ENCODE measurements at places on chromosomes 1 and 21.

DNA sequence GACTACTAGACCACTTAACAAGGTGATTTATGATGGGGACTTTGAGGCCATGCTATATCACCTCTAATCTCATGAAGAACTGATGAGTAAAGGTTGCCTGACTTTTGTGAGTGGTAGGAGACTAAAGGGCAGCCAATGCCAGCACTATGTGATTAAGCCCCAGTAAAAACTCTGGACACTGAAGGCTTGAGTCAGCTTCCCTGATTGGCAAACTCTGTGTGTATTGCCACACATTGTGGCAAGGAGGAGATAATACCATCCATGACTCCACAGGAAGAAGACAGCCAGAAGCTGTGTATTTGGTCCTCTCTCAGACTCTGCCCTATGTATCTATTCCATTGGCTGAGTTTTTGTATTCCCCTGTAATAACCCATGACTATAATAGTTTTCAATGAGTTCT is 413.3 kb upstream of the ZRANB2 start:
- DNase-seq: no peak

- DNase-seq: no peak
Measured at GRCh38 chr1:181386951-181387350, 96.4 kb upstream of the CACNA1E start.

DNA sequence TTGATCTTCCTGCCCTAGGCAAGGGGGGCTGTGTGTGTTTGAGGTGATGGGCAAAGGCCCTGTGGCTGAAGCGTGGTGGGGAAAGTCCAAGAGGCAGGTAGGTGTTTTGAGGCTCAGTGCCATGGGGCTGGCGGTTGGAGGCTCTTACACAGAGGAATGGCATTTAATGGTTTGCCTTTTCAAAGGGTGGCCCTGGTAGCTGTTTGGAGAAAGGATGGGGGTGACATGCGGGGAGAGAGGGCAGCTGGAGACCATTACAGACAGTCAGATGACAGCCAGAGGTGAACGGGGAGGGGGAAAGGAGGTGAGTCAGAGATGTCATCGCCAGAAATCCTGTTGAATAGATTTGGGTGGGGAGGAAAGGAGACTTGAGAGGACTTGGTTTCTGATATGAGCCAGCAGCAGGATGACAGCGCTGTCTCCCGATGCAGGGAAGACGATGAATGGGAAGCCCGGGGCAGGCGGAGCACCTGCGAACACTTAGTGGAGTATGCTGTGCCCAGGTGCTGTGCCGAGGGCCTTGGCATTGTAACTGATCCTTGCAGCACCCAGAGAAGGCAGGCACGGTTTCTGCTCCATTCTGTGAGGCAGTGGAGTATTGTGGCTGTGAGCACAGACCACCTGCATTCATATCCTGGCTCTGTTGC is 56.3 kb downstream of the MAN1C1 start:
- no peak for DNase-seq

DNA sequence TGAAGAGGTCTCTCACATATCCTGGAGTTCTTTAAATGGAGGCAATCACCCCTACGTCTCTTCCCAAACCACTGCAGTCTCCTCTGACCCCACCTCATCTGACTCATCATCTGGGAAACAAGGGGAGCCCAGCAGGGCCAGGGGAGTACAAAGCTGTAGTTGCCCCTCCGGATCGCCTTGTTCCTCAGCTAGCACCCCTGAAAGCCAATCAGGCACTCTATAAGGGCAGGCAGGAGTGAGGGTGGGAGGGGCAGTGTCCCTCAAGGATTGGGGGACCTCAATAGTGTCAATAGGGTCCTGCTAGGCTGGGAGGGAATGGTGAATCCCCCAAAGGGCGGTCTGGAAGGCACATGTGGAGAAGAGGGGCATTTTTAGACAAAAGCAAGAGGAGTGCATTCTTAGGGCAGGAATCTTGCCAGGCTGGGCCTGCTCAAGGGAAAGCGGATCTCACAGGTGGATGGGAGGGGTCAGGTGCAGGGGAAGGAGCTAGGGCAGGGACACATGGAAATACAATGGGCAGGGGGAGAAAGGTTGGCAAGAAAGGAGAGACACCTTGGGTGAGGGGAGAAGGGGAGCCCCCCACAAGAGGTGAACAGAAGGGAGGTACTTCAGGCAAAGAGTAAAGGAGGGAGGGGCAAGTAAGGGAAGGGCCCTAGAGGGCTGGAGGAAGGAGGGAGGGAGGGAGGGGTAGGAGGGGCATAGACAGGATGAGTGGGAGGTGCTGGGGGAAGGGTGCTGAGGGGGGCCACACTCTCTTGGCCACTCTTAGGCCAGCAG is 5.8 kb downstream of the SHISA4 start:
- no peak for DNase-seq

GRCh38 chr1:156080241-156080862 is 1.9 kb downstream of the MEX3A start:
- no peak for DNase-seq

- DNase-seq: no peak
Measured at GRCh38 chr1:7954683-7955082, 6.8 kb upstream of the PARK7 start.

DNA sequence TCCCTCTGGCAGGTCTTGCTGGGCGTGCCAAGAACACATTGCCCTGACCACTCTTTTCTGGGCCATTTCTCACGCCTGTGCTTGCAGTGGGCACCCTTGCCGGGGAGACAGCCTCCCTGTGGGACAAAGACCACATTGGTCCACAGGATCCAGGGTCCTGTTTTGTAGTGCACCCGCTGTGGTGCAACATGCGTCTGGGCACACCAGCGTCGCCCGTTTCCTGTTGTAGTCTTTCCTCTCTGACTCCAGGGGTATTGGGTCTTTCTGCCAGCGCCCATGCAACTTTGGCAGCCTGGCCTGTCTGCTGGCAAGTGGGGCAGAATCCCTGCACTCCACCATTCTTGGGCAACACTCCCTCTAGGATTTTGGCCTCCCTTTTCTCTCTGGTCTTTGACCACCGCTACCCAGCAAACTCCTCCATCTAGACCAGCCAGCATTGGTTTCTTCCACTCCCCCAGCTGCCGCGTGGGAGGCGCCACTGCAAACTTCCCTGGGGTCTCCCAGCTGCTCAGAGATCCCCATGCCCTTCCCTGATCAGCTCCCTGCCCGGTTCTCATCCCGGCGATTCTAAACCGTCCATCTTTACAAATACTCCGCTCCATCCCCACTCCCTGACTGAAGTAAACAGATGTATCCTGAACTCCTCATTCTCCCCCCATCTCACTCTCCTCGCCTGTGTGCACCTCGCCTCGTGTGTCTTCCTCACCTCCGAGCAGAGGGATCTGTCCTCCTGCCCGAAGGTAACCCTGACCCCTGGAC is 1.2 kb upstream of the TPRG1L start:
- DNase-seq: no peak

DNA sequence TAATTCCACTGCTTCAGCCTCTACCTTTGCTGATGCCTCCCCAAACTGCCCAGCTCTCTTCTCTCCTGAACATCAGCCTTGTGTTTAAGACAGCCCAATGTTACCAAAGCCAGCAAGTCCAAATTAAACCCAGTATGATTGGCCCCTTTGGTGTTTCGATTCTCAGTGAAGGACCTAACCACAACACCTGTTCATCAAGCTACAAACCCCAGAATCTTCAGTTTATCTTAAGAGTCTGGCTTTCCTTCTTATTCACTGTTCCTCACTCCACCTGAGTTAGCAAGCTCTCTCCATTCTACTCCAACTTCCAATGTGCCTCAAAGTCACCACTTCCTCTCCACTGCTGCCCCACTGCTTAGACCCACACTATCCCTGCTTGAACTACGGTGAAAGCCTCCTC is 25.5 kb upstream of the ITPKB start:
- no peak for DNase-seq

GRCh38 chr1:198333744-198334143 is 176.9 kb downstream of the NEK7 start:
- no peak for DNase-seq

DNA sequence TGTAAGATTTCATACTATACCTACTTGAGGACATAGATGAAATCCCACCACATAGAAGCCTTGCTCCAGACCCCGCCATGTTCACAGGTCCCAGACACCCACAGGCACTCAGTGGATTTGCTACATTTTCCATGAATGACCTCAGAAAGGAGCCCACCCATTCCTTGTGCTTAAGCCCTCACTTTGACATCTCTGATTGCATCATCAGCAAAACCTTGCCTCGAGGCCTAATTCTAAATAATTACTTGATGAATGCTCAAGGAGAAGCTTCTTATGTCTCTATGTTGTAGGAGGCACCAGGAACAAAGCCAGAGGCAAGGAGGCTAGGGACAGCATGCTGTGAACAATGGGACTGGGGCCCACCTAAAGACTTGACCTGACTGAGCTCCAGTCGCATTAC is 12.1 kb downstream of the OVGP1 start:
- DNase-seq: no peak

DNA sequence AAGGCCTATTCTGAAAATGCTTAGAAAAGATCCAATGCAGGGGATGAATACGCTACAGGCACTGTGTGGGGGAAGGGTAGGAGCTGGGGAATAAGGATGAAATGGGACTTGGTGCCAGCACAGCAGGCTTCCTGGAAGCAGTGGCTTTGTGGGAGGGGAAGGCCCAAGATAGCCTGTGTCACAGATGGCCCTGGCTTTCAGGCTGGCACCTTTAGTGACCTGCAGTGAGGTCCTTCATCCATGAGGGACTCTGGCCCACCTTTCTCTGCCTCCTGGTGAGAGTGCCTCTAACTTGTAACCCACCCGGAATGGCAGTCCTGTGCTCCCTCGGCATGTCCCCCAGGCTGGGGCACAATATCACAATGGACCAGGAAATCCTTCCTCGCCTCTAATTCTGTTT is 919 bp downstream of the CHI3L1 start:
- DNase-seq: no peak

DNA sequence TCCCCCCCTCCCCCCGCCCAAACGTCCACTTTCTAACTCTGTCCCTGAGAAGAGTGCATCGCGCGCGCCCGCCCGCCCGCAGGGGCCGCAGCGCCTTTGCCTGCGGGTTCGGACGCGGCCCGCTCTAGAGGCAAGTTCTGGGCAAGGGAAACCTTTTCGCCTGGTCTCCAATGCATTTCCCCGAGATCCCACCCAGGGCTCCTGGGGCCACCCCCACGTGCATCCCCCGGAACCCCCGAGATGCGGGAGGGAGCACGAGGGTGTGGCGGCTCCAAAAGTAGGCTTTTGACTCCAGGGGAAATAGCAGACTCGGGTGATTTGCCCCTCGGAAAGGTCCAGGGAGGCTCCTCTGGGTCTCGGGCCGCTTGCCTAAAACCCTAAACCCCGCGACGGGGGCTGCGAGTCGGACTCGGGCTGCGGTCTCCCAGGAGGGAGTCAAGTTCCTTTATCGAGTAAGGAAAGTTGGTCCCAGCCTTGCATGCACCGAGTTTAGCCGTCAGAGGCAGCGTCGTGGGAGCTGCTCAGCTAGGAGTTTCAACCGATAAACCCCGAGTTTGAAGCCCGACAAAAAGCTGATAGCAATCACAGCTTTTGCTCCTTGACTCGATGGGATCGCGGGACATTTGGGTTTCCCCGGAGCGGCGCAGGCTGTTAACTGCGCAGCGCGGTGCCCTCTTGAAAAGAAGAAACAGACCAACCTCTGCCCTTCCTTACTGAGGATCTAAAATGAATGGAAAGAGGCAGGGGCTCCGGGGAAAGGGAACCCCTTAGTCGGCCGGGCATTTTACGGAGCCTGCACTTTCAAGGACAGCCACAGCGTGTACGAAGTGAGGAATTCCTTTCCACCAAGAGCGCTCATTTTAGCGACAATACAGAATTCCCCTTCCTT is 158.1 kb downstream of the RUNX1 start:
- no peak for DNase-seq

DNA sequence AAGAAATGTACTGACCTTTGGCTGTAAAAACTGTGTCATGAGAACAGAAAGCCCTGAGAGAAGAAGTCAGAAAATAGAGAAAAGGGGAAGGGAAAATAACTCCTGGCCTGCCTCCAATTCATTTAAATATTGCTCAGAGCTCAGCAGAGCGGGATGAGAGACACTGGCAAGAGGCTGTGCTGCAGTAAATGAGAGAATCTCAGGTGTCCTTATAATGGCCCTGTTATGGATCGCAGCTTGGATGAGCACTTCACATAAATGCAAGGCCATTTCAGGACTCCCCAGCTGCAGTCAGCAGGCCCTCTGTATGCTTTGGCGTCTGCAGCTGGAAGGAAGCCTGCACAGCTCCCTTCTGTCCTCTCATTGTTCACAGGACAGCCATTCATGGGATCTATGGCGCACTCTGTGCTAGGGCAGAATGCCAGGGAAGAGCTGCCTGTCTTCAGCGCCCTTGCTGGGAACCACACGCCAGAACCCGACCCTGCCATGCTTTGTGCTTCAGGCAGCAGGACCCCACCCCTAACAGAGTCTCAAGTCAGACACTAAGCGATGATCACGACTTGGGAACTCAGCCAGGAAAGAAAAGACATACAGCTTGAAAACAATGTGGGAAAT is 20.7 kb upstream of the ABCB10 start:
- no peak for DNase-seq

DNA sequence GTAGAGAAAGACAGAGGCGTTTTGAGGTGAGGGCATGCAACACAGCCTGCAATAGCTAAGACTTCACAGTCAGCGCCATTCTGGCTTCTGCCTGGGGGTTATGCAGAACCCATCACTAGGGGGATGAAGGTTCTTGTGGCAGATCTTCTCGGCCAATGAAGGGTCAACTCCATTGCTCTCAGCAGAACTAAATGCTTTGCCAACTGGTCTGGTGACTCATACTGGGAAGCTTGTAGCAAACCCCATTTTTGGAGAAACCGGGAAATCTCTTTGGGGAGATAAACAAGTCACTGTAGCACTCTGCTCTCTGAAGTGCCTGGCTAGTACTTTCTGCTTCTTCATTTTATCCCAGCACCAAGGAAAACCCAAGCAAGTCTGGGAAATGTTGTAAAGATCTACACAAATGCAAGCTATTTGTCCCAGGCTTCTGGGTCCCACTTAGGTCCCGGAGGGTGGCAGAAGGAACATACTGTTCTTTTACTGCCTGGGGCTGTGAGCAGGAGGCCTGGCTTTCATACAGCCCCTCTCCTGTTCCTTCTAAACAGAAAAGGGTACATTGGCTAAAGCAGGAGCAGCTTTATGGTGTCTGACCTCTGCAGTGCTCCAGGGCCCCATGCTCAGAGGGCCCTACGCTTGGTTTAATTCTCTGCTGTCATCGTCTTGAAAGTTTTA is 28.8 kb downstream of the SHISA4 start:
- no peak for DNase-seq

All from stimulated activated CD4-positive, alpha-beta T cell treated with anti-CD3 and anti-CD28 coated beads, Interleukin-1b, Interleukin-23, amount 100 ng/mL, for 1 hour (primary cell).